ENCODE measurements at places on chromosomes 5 and 9.

DNA sequence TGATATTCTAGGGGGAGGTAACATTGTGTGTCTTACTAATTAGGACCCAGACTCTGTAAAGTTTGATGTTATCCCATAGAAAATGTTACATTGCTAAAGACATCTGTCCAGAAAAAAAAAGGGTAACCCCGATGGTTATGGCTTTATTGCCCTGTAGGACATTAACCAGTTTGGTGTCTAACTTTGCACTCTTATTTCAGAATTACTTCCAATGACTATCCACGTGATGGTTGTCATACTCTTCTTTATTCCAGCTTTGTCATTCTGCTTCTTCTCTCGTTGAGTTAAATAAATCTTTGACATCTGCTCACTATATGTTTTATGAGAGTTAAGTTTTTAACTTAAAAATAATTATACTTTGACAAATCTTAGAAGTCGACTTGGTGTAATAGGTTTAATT lies 180.4 kb upstream of the ANKRD55 start:
- DNase-seq, result no peak

GRCh38 chr9:94779693-94780290 lies 53.3 kb downstream of the AOPEP start:
- DNase-seq, result no peak

- no peak for DNase-seq
These were observed 12.7 kb upstream of the AHRR start for GRCh38 chr5:308672-309271.

- DNase-seq, result no peak
These were observed 10.1 kb upstream of the ZNF484 start for GRCh38 chr9:92887880-92888338.

DNA sequence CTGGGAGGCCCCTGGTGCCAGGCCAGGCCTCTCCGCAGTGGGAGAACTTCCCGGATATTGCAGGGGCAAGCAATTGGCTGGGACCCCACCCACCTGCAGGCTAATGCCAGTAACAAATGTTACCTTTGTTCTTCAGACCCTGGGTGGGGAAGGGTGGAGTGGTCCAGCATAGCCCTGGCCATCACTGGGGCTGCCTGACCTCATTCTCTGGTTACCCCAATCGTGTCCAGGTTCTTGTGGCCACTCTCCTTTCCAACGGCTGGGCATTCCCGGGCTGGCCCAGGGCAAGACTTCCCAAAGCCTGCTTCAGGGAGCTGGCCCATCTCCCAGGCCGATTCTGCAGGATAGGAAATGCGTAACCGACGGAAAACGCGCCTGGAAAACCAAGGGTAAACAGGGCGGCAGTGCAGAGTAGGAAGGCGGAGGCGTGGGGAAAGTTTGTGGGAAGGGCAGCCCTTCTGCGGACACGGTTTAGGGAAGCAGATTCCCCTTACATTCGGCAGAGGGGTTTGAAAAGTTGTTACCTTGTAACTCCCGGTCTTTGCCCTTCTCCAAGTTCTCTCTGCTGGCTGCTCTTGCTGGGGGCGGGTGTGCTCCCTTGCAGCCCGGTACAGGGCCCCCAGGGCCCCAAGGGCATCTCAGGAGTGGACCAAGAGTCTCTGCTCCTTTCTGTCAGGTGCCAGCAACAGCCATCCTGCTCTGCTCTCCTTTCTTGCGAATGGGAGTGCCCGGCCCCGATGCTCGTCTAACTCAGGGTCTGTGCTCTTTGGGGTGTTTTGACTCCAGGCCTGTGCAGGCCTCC lies 3.5 kb downstream of the NRARP start:
- no peak for DNase-seq

DNA sequence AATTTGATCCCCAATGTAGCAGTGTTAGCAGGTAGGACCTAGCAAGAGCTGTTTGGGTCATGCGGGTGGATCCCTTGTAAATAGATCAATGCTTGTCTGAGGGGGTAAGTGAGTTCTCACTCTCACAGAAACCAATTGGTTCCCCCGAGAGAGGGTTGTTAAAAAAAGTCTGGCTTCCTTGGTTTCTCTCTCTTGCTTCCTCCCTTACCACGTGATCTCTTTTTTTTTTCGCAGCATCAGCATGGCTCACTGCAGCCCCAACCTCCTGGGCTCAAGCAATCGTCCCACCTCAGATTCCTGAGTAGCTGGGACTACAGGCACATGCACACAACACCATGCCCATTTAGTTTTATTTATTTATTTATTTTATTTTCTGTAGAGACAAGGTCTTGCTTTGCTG lies 26.4 kb downstream of the RAPGEF6 start:
- DNase-seq, result no peak

DNA sequence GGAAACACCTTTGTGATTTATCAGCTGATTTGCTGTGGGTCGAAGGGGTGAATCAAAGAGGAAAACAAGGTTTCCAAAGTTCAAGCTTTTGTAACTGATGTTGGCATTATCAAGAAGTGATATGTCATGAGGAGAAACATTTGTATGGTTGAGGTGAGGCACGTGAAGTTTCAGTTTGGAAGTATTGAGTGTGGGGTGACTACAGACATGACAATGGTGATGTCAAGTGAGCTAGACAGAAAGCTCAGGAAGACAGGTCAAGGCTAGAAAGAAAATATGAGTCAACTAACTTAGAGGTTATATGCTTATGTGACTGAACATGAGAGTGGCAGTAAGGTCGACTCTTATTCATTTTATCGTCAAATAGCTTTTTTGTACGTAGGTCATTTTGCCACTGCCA lies 99.1 kb downstream of the RAB3C start:
- DNase-seq, result no peak

- no peak for DNase-seq
These were observed 11.3 kb downstream of the PRLR start for GRCh38 chr5:35218981-35219380.

DNA sequence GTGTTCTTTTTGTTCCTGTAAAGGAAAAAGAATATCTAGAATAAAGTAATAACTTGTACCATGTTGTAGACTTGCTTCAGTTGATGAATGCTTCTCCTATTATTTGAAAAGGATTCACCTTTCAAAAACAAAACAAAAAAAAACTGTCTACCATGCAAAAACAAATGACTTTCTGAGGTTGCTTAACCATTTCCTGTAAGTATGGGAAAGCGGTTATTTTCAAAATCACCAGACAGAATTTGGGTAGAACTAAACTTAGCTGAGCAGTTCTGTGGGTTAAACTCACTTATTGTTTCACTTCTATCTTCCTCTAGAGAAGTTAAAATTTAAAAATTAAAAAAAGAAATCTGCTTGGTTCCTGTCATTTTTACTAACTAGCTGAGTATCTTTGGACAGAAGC lies 25.2 kb downstream of the LNPEP start:
- no peak for DNase-seq

GRCh38 chr5:43038496-43038989 lies 1.6 kb downstream of the ANXA2R start:
- no peak for DNase-seq

DNA sequence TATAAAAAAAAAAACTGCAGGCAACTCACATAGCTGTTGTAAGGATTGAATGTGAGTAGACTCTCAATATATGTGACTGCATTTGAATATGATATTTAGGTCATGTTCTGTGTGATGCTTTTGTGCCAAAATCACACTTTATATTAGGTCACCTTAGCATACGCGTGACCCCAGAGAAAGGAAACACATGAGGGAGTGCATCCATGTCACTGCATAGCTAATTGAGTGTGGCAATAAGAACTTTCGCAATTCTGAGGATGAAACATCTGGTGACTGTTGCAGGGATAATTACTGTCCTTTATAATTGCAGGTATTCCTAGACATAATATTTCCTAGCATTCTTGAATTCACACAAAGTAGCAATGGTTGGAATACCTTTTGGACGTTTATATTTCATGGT lies 459.5 kb upstream of the KLF4 start:
- no peak for DNase-seq

DNA sequence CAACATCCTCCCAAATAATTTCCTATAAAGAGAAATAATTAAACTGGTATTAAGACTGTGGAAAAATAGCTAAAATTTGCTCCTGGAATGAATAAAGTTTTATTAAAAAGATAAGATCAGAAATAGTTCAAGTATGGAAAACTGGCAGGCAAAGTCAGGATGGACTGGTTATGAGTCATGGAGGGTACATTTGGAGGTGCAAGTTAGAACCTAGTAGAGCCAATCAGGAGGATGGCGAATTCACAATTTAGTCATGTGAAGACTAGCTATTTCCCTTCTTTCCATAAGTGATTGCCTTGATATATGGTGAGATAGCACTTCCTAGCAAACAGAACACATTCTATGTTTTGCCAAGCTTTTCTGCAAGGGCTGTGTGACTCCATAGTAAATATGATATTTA lies 1303.5 kb downstream of the EFNA5 start:
- DNase-seq, result no peak

DNA sequence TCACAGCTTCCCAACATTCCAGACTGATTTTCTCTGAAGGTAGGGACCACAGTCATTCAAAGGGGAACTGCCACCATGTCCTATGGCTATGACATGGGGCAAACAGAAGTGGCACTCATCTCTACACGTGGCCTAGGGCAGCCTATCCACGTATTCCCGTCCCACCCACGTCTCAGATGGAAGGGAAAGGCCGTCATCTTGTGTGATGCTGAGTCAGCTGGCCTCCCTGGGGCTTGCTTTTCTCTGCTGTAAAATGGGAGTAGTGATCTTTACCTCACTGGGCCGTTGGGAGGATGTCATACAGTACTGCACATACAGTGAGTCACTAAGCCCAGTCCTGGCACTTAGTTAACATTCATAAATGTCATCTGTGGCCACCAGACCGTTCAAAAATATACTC lies 72.3 kb downstream of the RAPGEF1 start:
- no peak for DNase-seq

DNA sequence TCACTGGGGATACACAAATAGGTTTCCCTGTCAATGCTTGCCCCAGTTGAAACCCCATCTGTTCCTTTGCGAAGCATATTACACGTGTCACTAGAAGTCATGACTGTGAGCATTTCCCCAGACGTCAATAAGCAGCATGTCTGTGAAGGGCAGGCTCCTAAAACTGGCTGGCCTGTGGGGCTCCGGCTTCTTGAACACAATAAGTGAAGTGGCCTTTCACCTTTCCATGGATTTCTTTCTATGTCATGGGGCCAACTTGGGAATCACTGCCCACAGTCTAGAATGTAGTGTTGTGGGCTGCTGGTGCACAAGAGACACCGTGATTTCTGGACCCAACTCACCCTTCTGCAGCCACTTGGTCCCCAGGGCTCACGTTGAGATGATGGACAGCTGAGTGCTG lies 60.4 kb upstream of the CTSL start:
- no peak for DNase-seq

DNA sequence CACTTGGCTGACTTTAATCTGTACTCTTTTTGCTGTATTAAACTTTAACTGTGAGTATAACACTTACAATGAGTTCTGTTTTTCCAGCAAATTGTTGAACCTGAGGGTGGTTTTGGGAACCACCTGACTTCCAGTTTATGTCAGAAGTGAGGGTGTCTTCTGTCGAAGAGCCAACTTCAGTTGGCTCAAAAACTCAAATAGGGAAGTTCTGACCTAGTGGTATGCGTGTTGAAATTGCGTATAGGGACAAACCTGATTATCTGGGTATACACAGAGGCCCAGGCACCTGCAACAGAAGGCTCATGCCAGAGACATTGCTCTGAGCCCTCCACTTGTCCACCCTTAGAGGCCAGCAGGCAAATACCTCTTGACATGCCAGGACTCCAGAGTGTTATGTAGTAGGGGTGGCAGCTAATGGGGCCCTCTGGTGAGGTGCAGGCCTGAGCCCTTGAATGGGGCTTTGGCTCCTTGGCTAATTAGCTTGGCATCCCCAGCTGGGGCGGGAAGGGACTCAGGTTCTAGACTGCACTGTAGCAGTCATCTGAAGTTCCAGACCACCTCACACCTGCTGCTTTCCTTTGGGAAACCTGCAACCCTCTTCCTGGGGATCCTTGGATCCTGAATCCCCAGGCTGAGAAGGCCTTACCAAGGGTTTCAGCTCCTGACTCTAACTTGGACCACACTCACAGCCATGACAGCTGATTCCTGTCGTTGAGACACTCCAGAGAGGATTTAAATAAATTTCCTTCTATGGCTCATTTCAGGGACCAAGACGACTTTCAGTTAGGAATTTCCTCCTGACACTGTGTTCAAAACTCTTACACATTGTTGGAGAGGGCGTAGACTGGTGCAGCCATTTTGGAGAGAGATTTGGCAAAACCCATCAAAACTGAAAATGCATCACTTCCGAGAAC lies 189.6 kb downstream of the HSPA4 start:
- DNase-seq, result no peak

DNA sequence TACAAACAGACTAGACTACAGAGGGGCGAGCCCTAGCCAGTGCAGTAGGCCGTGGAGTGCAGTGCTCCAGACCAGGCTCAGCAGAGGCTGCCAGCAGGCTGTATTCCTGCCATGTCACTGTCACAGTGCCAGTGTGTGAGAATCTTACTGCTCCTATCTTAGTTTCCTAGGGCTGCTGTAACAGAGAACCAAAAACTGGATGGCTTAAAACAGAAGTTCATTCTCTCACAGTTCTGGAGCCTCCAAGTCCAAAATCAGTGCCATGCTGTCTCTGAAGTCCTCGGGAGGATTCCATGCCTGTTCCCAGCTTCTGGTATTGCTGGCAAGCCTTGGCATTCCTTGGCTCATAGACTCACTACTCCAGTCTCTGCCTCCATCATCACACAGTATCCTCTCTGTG lies 75.0 kb upstream of the SAP30L start:
- DNase-seq, result no peak

GRCh38 chr5:160231783-160232342 lies 2.6 kb downstream of the FABP6 start:
- DNase-seq, result no peak

DNA sequence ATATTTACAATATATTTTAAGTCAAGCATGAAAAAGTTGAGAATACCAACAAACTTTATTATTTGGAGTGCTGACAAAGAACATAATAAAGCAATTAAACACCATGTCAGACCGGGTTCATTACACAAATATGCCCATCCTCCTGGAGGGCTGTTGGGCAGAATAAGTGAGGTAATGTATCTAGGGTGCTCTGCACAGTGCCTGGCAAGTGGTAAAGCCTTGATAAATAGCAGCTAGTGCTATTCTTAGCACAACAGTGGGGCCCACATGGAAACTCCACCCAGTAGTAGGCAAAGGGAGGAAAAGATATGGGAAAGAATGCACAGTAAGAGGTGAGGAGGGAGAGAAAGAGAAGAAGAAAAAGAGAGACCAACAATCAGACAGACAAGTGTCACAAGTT lies 97.7 kb downstream of the SLC1A3 start:
- no peak for DNase-seq

- no peak for DNase-seq
These were observed 24.5 kb upstream of the MVB12B start for GRCh38 chr9:126301985-126302603.

GRCh38 chr9:137739371-137740309 lies 120.8 kb downstream of the EHMT1 start:
- DNase-seq, result no peak

DNA sequence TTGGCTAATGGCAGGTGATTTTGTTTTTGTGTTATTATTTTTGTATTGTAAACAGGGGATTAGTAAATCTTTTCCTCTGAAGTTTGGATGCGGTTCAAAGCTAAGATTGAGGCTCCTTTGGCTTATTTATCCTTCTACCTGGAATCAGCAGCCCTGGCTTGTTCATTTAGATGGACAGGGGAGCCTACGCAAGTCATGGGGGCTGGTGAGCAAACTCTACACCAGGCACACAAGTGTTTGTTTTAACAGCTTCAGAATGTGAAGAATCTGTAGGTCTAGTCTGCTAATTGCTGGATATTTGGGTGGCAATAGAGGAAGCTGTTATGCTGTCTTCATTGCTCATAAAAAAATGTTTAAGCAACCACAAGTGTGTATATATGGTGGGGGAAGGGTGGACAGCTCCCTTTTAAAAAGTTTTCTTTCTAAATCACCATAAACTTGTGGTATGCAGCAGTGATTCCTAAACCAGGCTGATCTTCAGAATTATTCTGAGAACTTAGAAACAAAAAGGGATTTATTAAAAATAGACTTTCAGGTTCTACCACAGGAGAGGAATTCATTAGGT lies 20.7 kb downstream of the ZNF462 start:
- no peak for DNase-seq
